ENCODE measurements at places on chromosomes 1 and 21.

DNA sequence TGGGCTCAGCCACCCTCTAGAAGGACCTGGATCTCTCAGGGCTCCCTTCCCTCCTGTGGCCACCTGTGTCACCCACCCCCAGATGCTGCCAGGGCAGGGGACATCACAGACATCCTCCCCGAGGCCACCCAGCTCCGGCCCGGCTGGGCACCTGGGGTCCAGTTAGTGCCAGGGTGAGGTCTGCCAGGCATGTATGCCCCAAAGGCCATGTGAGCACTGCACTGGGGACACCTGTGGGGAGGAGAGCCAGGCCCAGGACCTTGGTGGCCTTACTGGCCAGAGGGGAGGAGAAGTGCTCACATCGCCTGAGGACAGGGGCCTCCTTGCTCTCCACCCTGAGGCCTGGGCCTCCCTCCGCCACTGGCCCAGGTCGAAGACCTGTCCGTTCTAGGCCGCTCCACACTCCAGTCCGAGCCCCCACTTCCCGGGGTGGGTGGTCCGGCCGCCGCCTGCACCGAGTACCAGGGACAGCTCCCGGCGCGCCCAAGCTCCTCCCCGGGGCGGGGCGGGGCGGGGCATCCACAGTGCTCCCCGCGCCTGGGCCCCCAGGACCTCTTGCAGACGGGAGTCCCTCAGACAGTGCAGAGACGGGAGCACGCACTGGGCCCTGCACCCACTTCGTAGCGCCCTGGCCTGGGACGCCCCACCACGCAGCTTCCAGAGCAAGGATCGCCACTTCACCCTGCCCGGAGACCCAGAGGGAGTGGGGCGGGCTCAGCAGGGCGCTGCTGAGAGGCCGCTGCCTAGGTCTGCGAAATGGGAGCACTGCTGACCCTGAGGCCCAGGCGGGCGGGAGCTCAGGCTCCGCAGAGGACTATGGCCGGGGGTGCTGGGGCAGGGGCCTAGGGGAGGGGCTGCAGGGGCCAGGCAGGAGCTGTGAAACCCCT, 34.3 kb upstream of the CCDC27 start:
- DNase-seq: no peak

DNA sequence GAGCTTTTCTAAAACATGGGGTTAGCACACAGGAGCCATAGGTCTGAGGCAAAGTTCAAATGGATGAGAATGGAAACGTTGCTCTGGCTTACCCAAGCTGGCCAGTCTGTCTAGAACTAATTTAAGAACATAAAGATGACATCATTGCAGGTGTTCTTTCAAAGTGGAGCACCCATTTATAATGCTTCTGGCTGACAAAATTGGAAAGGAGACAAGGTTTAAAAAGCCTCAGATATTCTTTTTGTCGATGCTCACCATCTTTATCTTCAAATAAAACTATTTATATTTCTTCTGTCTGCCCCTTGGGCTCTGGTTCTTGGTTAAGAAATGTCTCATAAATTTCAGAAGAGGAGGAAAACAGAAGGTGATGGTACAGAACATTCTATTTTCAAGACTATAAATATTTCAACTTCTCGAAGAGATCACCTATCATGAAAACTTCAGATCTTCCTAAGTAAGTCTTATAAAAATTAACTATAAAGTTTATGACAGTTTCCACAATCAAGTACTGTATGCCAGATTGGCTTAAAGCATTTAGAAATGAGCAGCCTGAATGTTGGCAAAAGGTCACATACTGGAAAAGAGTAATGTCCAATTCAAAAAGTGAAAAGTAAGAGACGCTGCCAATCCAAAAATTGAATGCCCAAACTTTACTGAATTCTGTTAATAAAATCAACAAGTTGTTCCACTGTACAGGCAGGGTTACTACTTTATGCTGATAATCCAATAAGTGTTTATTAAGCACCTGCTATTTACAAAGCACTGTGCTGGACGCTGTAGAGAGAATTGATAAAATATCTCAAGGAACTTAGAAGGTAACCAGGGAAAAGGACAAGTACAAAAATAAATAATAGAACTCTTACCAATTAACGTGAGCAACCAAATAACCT, 92.0 kb downstream of the ETS2 start:
- DNase-seq: no peak

DNA sequence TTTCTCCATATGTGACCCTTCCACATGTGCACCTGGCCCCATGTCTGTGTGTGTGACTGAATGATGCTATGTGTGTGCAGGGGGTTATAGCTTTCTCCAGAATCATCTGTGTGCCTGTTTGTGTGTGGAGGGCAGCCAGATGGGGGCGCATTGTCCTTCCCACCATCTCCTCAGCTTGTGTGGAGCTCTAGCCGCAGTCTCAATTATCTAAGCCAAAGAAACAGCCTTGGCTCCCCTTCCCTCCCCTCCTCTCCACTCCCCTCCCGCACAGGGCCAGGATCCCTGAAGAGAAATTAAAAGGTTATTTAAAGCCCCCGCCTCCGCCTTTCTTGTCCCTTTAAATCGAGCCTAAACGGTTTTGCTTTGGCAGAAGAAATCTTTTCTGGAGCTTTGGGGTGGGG, 1.8 kb upstream of the DMBX1 start:
- no peak for DNase-seq

DNA sequence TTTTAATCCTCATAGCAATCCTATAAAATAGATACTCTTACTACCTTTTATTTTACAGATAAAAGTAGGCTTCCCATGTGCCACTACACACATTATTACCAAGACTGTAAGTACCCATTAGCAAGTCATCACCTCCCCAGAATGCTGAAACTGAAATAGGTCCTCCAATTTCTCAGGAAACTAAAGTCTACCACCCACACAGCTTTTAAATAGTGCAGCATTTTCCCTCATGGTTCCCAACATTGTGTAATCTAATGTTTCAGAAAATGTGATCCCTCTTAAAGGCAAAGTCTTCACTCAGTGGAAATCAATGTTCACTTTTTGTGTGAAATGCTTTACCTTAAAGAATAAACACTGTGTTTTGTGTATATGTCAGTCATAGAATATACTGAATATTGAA, 356.5 kb downstream of the GPATCH2 start:
- DNase-seq: no peak

GRCh38 chr1:180233191-180234011, 3.3 kb downstream of the LHX4 start:
- DNase-seq: no peak

- no peak for DNase-seq
These were observed 1543.9 kb downstream of the KCNT2 start for GRCh38 chr1:195064358-195064757.

DNA sequence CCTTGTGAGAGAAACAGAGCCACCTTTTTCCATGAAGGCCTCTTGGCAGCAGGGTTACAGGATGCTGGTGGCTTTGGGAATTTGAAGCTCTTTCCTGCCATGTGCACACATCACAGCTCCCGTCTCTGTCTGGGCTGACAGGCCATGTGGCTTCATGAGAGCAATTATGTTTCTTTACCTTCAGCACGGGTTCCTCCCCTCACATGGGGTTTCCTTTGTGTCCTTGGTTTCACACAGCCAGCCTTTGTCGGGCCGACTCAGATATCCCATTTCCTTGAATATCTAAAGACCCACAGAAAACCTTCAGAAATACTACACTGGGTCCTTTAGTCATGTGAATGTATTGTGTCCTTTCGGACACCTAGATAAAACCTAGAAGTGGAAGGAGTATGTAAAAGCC, 7.1 kb downstream of the CLIC6 start:
- no peak for DNase-seq

- DNase-seq: no peak
These were observed 63.1 kb upstream of the PBX1 start for GRCh38 chr1:164495905-164496304.

- no peak for DNase-seq
These were observed 129.0 kb upstream of the CAMK1G start for GRCh38 chr1:209454340-209454994.

DNA sequence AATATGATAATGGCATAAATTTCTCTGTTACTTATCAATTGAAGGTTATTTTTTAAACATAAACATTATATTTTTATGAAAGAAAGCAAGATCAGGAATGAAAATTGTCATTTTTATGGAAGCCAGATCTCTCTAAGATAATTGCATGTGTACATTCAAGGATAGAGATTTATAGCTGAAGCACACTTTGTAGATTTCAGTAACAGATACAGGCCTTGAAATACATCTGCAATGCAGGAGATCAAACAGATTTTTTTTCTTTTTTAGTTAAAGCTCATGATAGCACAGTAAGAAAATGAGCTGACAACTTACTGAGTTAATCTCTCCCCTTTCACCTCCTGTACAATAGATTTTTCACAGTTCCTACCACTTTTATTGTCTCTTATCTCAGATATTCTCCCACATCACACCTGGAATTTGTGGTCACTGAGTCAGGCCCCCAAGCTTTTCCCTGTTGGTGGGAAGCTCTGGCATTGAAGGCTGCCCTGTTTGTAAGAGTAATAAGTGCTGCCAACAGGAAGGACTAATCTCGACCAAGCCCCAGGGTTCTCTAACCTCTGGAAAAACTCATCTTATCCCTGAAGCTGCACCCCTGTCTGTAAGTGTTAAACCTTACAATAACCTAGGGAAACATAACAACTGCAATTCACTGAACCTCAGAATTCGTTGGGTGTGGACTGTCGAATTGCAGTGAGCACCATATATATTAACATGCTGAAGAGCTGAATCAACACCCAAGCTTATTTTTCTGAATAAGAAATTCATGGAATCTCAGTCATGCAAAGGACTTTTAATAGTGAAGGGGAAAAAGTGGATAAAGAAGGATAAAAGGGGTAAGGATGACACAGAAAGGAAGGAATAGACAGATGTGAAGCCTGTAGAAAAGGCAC, 599.0 kb downstream of the LMO4 start:
- DNase-seq: no peak

- no peak for DNase-seq
These were observed 431.1 kb downstream of the LRRIQ3 start for GRCh38 chr1:73766786-73767348.

- DNase-seq: no peak
These were observed 22.9 kb upstream of the EPS8L3 start for GRCh38 chr1:109786531-109787021.

DNA sequence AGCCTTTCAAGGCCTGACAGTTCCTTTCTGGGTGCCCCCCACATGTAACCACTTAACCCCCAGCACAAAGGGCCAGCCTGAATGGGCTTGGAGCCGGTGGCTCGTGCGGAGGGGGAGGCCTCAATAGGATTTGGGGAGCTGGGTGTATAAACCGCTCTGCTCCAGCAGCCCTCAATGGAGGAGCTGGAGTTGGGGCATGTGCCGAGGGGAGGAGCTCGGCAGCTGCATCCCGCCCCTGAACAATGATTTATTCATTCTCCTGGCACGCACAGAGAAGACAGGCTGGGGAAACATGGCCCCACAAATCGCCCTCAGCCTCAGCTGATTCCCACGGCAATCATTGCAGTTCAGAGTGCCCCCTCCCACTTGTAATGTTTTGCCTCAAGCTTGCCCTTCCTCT, 6.9 kb upstream of the C1orf216 start:
- no peak for DNase-seq

DNA sequence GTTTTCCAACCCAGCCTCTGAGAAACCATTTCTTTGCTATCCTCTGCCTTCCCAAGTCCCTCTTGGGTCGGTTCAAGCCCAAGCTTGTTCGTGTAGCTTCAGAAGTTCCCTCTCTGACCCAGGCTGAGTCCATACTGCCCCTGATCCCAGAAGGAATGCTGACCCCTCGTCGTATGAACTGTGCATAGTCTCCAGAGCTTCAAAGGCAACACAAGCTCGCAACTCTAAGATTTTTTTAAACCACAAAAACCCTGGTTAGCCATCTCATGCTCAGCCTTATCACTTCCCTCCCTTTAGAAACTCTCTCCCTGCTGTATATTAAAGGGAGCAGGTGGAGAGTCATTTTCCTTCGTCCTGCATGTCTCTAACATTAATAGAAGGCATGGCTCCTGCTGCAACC, 23.8 kb downstream of the EIF2D start:
- DNase-seq: no peak

GRCh38 chr1:182392050-182393028, 749 bp upstream of the GLUL start:
- no peak for DNase-seq

DNA sequence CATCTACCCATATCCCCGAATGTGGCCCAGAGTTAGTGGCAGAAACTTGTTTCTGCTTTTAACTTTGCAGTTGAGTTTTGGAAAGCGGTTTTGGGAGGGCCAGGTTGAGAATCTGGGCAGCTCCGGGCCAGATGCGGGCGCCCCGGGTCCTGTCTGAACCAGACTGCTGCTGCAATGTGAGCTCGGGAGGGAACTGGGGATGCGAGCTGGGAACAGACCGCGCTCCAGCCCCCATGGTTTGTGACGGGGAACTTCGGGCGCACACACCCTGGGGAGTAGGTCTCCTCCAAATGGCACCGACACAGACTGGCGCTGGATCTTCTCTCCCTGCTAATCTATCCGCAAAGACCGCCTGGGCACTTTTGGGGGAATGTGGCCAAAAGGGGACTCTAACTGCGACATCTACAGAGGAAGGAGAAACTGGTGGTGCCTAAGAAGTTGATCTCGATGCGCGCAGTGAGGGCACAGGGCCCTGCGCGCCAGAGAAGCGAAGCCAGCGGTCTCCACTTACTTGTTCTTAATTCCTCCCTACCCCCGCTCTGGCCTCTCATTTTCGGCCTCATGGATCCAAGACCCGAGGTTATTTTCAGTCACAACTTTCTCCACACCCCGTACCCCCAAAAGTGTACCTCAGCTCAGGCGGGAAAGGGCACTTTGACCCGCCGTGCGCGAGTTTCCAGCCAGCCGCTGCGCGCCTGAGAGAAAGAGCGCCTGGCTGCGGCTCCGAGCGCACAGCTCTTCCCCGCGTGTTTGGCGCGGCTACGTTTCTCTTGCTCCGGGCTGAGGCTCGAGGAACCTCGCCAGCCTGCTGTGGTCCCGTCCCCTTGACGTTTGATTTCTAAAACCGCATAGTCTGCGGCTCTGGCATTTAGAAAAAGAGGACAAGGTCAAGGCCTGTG, 411.0 kb upstream of the ESRRG start:
- no peak for DNase-seq

DNA sequence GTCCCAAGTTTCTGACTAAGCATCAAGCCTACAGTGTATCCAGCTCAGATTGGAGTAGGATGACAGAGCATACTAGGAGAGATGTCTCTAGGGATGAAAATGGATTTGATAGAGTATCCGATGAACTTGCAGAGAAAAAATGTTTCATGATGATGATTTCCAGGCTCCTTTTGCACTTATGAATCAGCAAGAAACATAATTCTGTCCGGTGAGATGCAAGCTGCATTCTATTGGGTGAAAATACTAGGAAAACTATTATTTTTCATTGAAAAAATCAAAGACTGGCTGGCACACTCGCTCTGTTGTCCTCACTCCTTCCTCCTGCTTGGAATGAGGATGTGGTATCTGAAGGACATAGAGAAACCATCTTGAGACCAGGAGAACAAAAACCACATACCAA, 35.4 kb upstream of the RAB3GAP2 start:
- no peak for DNase-seq

- DNase-seq: no peak
These were observed 56.2 kb upstream of the WDR26 start for GRCh38 chr1:224490549-224491537.

- no peak for DNase-seq
These were observed 15.0 kb downstream of the CITED4 start for GRCh38 chr1:40847023-40847745.

DNA sequence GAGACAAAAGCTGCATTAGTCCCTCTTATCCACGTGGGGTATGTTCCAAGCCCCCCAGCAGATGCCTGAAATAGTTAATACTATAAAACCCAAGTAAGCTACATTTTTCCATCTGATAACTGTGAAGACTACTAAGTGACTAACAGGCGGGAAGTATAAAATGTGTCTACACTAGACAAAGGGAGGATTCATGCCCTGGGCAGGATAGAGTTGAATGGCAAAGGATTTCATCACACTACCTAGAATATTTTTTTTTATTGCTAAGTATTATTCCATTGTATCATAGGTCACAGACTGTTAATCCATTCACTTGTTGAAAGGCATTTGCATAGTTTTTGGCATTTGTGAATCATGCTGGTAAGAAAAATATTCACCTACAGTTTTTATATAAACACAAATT, 26.4 kb upstream of the CFHR4 start:
- DNase-seq: no peak

Measured in stimulated activated CD4-positive, alpha-beta T cell treated with anti-CD3 and anti-CD28 coated beads, Interleukin-1b, Interleukin-23, amount 100 ng/mL, for 4 hours (primary cell).